ENCODE measurements at places on chromosomes 7 and 10.

GRCh38 chr7:33979807-33980355 lies 74.5 kb downstream of the BMPER start:
- no peak for DNase-seq

DNA sequence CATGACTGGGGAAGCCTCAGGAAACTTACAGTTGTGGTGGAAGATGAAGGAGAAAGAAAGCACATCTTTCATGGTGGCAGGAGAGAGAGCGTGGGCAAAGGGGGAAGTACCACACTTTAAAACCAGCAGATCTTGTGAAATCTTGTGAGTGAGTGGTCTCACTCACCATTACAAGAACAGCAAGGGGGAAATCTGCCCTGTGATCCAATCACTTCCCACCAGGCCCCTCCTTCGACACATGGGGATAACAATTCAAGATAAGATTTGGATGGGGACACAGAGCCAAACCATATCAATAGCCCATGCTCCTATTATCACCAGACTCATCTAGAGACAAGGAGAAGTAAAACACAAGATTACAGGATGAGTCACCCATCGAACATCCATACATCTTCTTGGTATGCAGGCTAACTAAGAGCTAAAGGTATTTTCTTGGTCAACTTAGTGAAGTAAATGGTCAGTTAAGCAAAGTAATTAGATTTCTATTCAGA lies 55.3 kb upstream of the YAE1 start:
- DNase-seq: no peak

DNA sequence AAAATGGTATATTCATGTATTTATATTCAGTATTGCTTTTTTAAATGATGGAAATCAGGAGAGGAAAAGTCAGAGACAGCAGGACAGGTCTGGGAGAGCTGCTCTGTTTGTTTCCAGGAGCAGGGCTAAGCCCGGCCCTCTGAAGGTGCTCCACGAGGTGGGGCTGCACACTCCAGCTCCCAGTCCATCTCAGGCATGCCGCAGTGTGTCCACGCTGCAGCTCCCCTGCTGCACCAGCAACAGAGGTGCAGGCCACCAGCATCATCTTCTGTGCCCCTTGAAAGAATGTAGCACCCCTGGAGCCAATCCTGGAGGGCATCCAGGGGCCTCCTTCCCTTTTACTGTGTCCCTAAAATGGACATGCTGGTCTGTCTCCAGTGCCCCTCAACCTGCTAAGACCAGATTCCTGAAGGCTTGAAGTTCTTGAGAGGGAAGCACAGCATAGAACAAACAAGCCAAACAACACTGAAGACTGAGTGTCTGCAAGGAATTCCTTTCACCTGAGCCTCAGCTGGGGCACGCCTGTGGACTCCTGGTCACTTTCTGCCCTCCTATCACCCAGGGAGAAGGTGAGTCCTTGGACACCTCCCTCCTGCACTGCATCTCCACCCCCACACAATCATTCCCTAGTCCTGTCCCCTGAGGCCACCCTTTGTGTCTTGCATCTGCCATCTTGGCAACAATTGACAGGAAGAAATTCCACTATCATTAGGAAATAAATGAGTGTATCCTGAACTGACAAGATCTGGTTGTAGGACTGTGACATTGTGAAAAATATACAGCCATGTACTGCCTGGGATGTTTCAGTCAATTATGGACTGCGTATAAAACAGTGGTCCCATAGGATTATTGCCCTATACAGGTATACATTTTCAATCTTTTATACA lies 100.5 kb downstream of the CXCL12 start:
- DNase-seq: no peak

DNA sequence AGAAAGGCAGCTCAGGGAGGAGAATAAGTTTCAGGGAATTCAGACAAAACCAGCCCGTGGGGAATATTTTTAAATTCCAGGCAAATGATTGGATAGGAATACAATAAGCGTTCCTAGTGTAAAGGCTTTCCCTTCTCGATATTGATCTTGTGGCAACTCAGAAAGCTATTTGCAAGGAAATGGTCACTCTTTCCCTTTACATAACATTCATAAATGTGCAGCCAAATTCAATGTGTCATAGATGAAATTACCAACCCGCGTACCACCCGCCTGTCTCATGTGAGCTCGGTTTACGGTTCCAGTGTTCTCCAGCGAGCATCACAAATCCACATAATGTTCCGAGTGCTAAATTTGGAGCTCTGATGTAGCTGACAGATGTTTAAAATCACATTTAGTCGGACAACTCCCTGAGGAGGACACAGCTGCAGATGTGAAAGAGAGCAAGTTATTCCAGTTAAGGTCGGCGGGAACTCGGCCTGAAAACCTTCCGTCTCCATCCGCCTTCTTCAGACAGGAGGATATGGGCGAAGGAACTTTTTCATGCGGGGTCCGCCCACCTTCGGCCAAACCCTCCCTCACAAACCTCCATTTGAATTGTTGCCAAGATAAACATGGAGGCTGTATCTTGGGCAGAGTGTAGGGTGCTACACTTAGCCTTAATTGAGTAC lies 327.0 kb downstream of the RNLS start:
- DNase-seq: no peak

GRCh38 chr7:125567686-125568085 lies 638.1 kb upstream of the POT1 start:
- no peak for DNase-seq

DNA sequence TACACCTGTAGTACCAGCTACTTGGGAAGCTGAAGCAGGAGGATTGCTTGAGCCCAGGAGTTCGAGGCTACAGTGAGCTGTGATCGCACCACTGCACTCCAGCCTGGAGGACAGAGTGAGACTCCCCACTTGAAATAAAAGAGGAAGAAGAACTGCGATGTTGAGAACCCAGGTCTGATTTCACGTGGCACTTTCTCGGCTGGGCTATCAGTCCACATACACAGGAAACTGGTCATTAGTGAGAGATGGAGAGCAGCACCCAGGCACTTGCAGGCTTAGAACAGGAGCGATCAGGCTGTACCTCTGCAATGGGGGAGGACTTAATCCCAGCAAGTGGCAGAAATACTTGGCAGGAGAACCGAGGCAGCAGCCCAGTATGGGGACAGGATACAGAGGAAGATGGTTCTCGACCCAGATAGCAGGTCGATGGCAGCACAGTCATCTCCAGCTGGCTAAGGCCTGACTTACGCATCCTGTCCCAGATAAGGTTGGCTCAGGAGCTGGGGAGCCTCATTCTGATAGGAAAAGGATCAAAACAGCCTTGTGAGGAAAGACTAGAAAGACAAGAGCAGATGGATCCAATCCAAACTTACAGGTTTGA lies 487.7 kb upstream of the AUTS2 start:
- DNase-seq: no peak

DNA sequence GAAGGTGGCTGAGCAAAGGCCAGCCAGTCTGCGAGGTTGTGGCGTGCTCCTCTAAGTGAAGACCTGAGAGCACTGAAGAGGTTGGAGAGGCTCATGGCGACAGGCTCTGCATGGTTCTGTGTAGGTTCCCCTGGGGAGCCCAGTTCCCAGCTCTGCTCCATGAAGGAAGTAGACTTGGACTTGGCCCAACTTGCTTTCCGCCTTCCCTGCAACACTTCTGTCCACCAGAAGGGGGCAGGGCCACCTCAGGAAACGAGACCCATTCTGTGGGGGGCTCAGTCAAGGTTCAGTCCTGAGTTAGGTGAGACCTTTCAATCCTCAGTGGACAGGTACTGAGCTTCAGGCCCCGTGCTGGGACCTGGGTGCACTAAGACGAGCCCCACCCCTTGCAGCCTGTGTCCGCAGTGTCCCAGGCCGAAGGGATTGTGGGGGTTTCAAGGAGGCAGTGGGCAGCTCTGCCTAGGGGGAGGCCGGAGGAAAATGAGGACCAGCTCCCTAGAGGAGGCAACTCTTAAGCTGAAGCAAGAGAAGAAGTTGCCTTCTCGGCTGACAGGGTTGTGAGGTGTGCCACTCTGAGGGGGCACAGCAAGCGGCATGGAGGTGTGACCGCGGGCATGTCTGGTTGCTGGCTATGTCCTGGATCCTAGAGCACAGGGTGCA lies 15.0 kb upstream of the PCBD1 start:
- no peak for DNase-seq

GRCh38 chr10:43122826-43123225 lies 15.4 kb upstream of the CSGALNACT2 start:
- no peak for DNase-seq

DNA sequence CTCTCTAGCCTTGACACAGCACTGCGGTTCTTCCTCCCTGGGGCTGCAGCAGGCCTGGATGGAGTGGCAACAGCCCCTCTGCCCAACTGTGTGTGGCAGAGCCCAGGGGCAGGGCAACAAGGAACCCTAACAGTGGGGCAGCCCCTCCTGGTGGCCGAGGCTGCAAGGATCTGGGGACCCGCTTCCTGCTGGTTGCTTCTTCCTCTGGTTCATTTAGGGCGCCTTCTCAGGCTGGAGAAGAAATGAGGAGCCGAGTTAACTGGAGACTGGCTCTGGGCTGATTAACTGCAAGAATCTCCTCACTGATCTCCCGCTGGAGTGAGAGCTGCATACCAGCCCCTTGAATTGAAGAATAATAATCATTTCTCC lies 80.1 kb upstream of the EMX2 start:
- DNase-seq: no peak

Measured in CD4-positive, alpha-beta T cell (primary cell).